H1 (cell line): ENCODE measurements at places on chromosomes 4 and X.

GRCh38 chrX:133783274-133783673 lies 202.1 kb downstream of the GPC3 start:
- no peaks in the 10 kb centered on the region for H3K27me3 ChIP-seq
- H3K36me3 ChIP-seq = no peaks in the 10 kb centered on the region
- no peaks in the 10 kb centered on the region for H3K4me1 ChIP-seq
- DNase-seq = no peak
- no peak overlapping the region for H3K4me3 ChIP-seq

- no peaks in the 10 kb centered on the region for H3K36me3 ChIP-seq
- no peak overlapping the region for H3K4me3 ChIP-seq
- no peaks in the 10 kb centered on the region for H3K4me1 ChIP-seq
- no peak for DNase-seq
- no peak overlapping the region for H3K27ac ChIP-seq
These were observed 149.1 kb upstream of the CXXC4 start for GRCh38 chr4:104643805-104644204.

- no peak overlapping the region for H3K27ac ChIP-seq
- H3K4me1 ChIP-seq = no peaks in the 10 kb centered on the region
- H3K36me3 ChIP-seq = no peaks in the 10 kb centered on the region
- no peak for DNase-seq
- peaks cover 16% of the 10 kb centered on the region for H3K27me3 ChIP-seq
These were observed 5.5 kb downstream of the INPP4B start for GRCh38 chr4:142840516-142841123.

GRCh38 chr4:100147198-100147597 lies 43.1 kb downstream of the DDIT4L start:
- H3K4me3 ChIP-seq = no peak overlapping the region
- no peaks in the 10 kb centered on the region for H3K36me3 ChIP-seq
- no peak for DNase-seq
- H3K27ac ChIP-seq = no peak overlapping the region

- H3K4me3 ChIP-seq = no peak overlapping the region
- no peak overlapping the region for H3K27ac ChIP-seq
- H3K36me3 ChIP-seq = no peaks in the 10 kb centered on the region
These were observed 44.9 kb downstream of the CCNG2 start for GRCh38 chr4:77201857-77202256.

- H3K36me3 ChIP-seq = no peaks in the 10 kb centered on the region
- no peak overlapping the region for H3K4me3 ChIP-seq
- H3K27me3 ChIP-seq = no peaks in the 10 kb centered on the region
- H3K27ac ChIP-seq = no peak overlapping the region
- H3K4me1 ChIP-seq = no peaks in the 10 kb centered on the region
These were observed 598.2 kb upstream of the NDST4 start for GRCh38 chr4:115711575-115711974.

DNA sequence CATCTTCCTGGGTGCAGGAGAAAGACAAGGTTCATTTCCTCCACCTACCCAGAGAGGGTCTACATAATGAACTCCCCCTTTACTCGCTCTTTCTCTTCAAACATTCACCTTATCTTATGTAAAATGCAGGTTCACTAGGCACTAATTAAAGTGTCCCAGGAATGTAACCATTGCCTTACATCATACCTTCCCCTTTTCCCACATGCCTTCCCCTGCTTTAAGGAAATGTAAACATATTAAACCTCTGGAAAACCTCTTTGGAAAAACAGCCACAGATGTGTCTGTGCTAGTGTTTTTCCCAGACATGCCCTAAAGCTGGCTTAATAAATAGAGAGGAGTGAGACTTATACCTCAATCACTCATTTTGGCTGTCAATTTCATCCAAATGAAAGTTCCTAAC lies 15.8 kb downstream of the TBC1D9 start:
- H3K27ac ChIP-seq = no peak overlapping the region
- H3K4me3 ChIP-seq = no peak overlapping the region
- H3K27me3 ChIP-seq = no peaks in the 10 kb centered on the region
- peaks cover 7% of the 10 kb centered on the region for H3K4me1 ChIP-seq

DNA sequence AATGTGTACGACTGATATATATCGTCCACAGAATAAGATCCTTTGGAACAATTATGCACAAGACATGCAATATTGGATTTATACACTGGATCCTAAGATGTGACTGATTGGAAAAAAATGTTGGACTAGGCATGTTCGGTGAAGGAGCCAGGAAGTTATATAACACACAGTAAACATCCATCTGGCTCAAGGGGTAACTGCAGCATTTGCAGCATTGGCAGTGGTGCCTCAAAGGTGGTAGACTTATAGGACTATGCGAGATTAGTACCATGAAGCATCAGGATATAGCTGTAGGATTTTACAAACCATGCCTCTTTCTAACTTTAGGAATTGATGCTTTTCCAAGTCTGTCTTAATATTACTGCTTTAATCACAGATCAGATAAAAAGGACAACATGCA lies 34.3 kb downstream of the MSX1 start:
- no peak overlapping the region for H3K27ac ChIP-seq
- no peak for DNase-seq
- no peaks in the 10 kb centered on the region for H3K36me3 ChIP-seq
- H3K27me3 ChIP-seq = no peaks in the 10 kb centered on the region; the same call in 1 of the 2 replicates

DNA sequence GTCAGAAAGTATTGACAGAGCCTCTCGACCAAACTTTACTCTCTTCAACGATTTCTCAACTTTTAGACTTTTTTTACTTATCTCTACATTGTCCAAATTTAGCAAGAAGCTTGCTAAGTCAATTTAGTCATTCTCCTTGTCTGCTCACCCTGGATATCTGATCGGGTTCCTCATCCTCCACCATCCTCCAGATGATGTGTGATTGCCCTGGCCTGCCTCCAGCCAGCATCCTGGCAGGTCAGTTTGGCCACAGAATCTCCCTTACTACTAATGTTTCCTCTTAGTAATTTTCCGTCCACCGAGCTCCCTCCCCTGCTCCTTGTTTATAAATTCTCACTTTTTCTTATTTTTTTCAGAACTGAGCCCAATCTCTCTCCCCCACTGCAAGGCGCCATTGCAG lies 167.9 kb upstream of the ZFP42 start:
- no peak for DNase-seq
- H3K4me3 ChIP-seq = no peak overlapping the region
- no peaks in the 10 kb centered on the region for H3K36me3 ChIP-seq

GRCh38 chr4:242121-242848 lies 63.0 kb downstream of the ZNF732 start:
- no peaks in the 10 kb centered on the region for H3K4me1 ChIP-seq
- H3K27ac ChIP-seq = no peak overlapping the region
- peak overlapping the region; percentile 16; the same call in 1 of the 2 replicates for H3K4me3 ChIP-seq
- peaks cover 31% of the 10 kb centered on the region for H3K36me3 ChIP-seq
- H3K27me3 ChIP-seq = no peaks in the 10 kb centered on the region

- no peaks in the 10 kb centered on the region for H3K27me3 ChIP-seq
- no peak overlapping the region for H3K4me3 ChIP-seq
- H3K27ac ChIP-seq = no peak overlapping the region
- H3K4me1 ChIP-seq = no peaks in the 10 kb centered on the region
- no peaks in the 10 kb centered on the region for H3K36me3 ChIP-seq
- DNase-seq = no peak
These were observed 79.3 kb downstream of the REPS2 start for GRCh38 chrX:17025621-17026302.
